ENCODE measurements at places on chromosomes 5 and 9.
A peak's percentile ranks its signal among the peaks of the same experiment; 100 is the strongest.

DNA sequence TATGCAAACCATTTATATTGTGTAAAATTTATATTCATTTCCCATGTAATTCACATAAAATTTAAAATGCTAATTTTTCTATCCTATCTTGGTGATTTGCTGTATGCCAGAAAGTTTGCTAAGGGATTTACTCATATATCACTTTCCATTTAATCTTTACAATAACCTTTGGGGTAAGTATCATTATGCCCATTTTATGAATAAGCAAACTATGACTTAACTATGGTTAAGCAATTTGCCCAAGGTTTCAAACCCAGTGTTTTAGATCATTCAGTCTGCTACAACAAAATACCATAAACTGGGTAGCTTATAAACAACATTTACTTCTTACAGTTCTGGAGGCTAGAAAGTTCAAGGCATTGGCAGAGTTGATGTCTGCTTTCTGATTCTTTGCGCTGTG is 246.4 kb upstream of the TMEM161B start:
- DNase-seq, result no peak

DNA sequence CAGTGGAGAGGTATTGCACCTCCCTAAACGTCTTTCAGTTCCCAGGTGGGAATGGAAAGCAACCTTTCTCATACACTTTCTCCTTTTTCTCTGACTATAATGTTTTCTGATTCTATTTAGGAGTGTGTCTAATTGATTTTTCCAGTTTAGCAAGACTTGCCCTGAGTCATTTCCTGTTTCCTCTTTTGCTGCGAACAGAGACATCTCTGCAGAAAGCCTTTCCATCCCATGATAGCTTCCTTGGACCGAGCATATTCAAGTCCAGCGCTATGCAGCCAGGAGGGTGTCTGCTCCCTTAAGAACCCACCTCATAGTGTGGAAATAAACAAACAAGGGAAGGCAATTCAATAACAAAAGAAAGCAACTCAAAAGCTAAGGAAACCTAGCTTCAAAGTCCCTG is 60.0 kb upstream of the CDH6 start:
- no peak for DNase-seq

DNA sequence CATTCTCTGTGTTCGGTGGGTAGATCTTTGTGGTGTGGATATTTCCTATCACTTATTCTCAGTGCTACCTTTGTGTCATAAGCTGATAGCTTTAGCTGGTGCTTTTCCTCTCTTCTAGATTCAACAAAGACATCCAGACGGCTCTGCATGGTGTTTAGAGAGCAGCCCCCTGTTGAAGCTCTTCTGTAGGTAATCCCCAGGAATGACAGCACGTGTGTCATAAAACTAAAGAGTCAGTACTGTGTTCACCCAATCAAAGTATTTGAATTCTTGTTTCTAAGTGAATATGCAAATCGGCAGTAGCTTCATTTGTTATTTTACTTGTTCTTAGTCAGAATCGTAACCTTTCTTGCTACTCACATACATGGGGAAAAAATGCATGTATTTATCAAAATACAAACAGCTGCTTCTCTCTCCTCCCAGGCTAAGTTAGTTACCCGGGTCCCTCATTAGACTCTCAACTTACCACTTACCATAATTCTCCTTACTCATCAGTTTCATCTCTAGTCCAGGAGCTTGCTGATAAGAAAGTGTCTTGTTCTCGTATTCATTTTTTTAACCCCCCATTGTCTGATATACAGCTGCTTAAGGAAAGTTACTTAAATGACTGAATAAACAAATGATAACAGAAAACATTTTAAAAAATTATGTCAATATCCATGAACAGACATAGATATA is 1696.0 kb upstream of the WWC1 start:
- DNase-seq, result no peak

DNA sequence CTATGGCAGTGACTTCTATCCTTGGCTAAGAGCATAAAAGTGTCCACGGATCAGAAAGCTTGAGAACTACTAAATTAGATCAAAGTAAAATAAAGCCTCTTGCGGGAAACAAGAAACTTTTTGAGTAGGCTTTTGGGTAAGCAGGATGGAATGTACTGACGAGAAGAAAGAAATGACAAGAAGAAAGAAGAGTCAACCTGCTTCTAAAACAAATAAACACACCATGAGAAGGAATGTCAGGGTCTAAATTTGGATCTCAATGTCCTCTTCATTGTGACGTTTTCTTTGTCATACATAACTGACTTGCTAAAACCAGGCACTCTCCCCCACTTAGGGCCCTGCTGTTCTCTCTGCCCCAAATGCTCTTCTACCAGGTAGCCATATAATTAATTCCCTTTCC is 290.1 kb upstream of the PTGER4 start:
- DNase-seq, result no peak

DNA sequence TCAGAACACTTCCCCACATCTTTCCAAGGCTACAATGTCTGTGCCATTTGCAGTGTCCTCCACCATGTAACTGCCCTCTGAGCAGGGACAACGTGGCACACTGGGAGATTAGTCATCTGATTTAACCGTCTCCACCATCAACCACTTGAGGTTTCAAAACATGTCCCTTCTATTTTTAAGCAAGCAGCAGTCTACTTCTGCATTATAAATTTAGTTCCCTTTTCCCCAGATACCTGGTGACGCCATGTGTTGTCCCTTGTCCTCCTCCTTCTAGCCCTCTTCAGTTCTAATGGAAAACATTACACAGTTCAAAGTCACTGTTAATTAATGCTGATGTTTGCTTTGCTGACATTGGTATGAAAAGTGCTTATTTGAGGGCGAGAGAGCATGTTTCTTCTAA is 52.8 kb downstream of the ATP10B start:
- DNase-seq, result peak; percentile 1

GRCh38 chr5:132064738-132065331 is 4.4 kb downstream of the IL3 start:
- DNase-seq, result peak; percentile 80

DNA sequence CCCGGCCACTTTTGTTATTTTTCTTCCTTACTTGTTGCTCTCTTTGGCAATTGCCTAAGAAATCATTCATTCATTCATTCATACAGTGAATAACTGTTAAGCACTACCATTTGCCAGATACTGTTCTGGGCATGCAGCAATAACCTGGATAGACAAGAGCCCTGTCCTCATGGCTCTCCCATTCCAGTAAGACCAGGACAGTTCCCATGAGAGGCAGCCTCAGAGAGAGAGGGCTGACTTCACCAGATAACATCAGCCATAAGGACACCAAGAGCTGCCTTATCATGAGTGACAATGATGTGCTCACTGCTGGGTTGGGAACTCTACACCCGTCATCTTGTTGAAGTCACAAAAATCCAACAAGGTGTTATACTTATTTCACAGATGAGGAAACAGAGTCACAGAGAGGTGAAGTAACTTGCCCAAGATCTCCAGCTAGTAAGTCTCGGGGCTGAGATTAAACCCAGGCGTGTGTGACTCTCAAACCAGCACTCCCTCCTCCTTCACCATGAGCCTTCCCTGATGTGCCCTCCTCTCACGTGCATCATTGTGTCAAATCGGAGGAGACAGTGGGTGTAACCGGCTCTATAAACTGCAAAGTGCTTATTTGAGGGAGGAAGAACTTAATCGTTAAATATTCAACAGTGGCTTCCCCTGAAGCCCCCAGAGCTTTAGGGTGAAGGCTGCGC is 61.1 kb upstream of the TBC1D2 start:
- no peak for DNase-seq

- DNase-seq, result no peak
Measured at GRCh38 chr5:145072889-145073288, 762.3 kb downstream of the PRELID2 start.

DNA sequence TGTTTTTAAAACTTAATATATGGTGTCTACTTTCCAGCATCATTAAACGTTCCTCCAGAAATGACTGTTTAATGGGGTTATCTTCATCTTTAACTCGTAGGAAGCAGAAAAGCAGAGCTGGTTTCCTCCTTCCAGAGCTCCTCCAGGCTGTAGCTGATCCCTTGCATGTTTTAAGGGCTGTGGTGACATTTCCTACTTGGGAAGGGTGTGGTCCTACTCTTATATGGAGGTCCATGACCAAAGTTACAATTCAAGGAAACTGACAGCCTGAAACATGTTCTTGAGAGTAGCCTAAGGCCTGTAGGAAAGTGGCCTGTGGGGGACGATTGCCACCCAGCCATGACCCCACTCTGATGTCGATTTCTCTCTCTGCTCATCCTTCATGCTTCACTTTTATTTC is 297.1 kb downstream of the GADD45G start:
- no peak for DNase-seq

DNA sequence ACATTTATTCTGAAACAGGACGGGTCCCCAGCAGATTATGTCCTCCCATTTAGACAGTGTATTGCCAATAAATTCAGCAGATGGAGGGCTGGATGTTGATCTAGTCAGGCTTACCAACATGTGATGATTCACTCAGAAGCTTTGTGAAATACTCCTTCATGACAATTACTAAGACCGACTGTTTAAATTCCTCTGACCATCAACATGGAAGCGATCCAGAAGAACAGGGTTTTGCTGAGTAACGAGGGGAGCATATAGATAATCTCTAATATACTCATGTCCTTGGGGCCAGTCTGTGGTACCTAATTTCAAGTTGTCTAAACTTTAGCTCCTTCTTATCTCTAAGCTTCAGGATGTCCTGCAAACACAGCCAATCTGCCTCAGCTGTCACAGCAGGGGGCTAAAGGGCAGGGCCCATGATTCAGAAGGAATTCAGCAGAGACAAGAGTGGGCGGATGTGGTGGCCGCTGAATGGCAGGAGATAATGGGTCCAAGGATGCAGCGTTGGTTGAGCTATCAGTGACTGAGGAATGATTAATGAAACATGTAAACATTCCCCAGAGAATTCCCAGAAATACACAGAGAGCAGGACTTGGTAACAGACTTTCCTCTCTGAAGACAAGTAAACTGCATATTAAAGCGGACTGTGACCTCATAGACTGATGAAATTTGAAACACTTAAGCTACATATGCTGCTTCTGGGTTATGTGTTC is 109.4 kb downstream of the ANKRD55 start:
- DNase-seq, result no peak

- DNase-seq, result no peak
Measured at GRCh38 chr5:72009280-72009679, 98.0 kb upstream of the MAP1B start.

GRCh38 chr5:173435447-173435846 is 107.2 kb upstream of the STC2 start:
- DNase-seq, result no peak

- no peak for DNase-seq
Measured at GRCh38 chr5:31741496-31741895, 102.6 kb downstream of the PDZD2 start.

DNA sequence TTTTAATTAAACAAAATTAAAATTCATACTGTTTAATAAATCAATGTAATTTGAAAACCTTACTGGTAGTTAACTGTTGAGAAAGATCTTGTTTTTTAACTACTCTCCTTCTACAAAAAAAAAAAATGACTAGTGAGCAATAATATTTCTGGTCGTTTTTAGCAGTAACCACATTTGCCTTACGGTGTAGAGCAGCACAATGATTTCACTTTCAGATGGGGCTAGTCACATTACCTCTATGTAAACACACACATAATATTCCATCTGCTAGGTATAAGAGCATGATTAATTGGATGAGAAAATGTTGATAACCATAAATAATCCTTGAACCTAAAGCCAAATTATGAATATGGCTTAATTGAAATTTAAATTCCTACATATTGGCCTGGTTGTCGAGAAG is 198.1 kb downstream of the CHSY3 start:
- no peak for DNase-seq

- DNase-seq, result peak; percentile 51
Measured at GRCh38 chr5:119366540-119366881, 10.7 kb downstream of the TNFAIP8 start.

- DNase-seq, result no peak
Measured at GRCh38 chr9:131179561-131180219, 54.3 kb downstream of the NUP214 start.

DNA sequence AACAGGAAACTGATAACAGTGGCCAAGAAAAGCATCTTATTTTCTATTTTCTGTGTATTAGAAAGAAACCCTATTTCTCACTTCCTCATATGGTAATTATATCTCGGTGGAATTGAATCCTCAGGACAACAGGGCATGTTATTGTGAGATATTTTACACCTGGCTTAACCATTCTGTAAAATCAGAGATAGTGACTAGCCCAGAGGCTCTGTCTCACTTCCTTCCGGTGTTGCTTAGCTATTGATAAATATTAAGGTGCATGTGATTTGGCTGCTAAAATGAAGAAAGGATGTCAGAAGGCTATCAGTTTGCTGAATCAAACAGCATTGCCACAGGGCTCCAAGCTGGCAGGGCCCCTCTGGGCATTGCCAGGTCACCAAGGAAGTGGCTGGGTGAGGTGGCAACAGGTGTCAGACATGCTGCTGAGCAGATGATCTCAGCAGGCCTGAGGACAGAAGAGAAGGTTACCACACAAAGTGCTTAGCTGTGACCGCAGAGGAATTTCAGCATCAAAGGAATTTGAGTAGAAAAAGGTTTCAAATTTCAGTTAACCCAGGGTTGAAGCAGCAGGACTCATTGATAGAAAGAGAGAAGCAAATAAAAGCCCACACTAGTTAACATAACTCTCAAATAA is 330.7 kb downstream of the PDE4D start:
- DNase-seq, result peak; percentile 18

- DNase-seq, result no peak
Measured at GRCh38 chr9:34560599-34561214, 28.8 kb downstream of the CNTFR start.

DNA sequence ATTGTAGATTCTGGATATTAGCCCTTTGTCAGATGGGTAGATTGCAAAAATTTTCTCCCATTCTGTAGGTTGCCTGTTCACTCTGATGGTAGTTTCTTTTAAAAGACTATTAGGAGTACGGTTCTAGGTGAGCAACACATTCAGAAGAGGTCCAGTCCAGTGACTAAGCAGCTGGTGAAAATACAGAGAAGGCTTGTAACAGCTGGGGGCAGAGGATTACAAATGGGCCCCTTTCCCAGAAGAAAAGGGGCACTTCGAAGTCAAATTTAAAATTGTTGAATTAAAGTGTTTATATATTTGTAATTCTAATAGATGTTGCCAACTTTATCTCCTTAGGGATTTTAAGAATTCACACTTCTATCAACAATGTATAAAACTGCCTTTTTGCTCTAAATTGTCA is 720.5 kb downstream of the TLE4 start:
- DNase-seq, result no peak

GRCh38 chr9:88196142-88196790 is 58.0 kb upstream of the SPATA31C2 start:
- no peak for DNase-seq

GRCh38 chr9:106966481-106966880 is 103.5 kb downstream of the ZNF462 start:
- DNase-seq, result no peak

- peak; percentile 4 for DNase-seq
Measured at GRCh38 chr5:2105141-2105540, 222.4 kb upstream of the IRX4 start.

DNA sequence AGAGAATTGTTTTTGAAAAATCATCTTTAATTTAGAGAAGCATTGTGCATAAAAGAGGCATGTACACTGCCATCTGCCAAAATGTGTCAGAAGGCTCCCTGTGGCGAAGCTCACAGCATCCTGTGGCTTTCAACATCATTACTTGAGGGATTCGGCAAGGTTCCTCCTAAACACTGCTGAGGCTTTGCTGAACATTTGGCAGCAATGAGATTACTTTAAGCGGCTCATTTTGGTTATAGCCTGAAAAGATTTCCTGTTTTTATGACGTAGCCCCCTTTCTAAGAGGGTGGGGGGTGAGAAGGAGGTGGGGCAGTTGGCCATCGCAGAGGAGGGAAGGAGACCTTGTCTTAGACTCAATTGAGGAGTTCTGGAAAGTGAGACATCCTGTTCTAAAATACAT is 469.4 kb downstream of the RASEF start:
- no peak for DNase-seq

- no peak for DNase-seq
Measured at GRCh38 chr5:41707853-41708603, 162.2 kb downstream of the OXCT1 start.

Data from CD4-positive, alpha-beta T cell treated with Interleukin-12 subunit alpha and Interleukin-12 subunit beta, for 1 hour (primary cell).